Activated CD8-positive, alpha-beta T cell treated with anti-CD3 and anti-CD28 coated beads, Interleukin-2, amount 10 ng/mL, durations not matched to agents 7 days and 5 days (primary cell): ENCODE measurements at places on chromosomes 3 and 15.
A peak's percentile ranks its signal among the peaks of the same experiment; 100 is the strongest.

DNA sequence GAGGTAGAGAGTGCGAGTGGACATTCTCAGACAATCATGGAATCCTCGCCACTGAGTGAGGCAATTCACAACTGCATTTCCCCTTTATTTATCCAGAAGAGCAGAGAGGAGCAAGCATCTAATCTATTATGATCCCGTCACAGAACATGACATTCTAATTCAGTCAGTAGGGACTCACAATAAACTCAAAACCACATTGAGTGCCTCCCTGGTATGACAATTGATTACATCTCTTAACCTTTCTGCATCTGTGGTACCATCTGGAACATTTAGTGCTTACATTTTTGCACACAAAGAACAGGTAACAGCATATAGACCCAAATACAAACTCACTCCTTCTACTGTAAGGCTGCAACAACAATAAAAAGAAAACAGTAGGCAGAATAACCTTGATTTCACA, 517.2 kb downstream of the GBE1 start:
- no peak overlapping the region for H3K4me3 ChIP-seq
- DNase-seq, result no peak
- no peaks in the 10 kb centered on the region for H3K27me3 ChIP-seq
- no peak overlapping the region for H3K27ac ChIP-seq
- no peaks in the 10 kb centered on the region for H3K4me1 ChIP-seq
- no peaks in the 10 kb centered on the region for H3K36me3 ChIP-seq

DNA sequence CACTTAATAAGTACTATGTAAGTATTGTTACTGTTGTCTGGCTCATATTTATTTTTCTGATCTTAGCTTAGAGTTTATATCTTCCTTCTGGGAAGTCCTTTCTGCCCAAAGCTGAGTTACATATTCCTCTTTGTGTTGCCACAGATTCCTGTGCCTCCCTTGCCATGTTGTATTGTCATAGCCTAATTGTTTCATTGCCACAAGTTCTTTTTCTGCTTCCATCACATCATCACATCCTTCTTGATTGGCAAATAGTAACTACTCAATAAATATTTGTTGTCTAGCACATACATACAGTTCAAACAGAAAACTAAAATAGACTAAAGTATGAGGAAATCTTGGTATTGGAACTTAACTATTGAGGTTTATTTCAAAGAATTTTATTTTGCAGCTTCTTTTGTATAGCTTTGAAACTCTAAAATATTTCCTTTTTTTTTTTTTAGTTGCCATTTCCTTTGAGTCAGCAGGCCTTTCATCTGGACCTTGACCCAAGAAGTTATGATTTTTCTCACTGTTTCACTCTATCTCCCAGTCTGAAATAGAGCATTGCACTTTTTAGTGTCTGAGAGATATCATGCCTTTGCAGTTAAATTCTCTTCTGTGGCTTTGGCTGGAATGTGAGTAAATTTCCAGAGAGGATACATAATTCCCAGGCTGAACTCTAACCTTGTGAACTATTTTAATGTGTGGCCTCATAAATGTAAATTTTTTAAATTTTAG, 98.2 kb downstream of the ZNF609 start:
- H3K27me3 ChIP-seq, result no peaks in the 10 kb centered on the region
- no peak overlapping the region for H3K27ac ChIP-seq
- H3K4me3 ChIP-seq, result no peak overlapping the region
- DNase-seq, result no peak
- H3K36me3 ChIP-seq, result peaks cover 15% of the 10 kb centered on the region

DNA sequence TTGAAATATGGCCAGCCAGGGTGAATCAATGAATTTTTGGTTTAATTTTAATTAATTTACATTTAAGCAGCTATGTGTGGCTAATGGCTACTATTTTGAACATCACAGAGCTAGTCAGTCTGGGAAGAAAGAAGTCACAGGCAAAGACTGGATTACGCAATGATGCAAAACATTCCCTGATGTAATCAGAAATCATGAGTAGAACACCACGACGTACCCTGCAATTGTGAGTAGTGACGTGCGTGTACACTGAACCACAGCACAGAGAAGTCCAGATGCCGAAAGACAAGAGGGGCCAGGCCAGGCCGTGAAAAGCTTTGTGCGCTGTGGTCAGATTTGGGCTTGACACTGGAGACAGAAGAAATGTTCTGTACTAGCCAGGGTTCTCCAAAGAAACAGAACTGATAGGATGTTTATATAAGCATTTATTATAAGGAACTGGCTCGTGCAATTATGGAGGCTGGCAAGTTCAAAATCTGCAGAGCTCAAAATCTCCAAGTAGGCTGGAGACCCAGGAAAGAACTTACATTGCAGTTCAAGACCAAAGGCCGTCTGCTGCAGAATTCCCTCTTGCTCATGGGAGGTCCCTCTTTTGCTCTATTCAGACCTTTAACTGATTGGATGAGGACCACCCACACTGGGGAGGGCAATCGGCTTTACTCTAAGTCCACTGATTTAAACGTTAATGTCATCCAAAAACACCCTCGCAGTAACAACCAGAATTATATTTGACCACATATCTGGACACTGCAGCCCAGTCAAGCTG, 44.6 kb downstream of the SH3BP5 start:
- peaks cover 16% of the 10 kb centered on the region for H3K27me3 ChIP-seq
- H3K4me3 ChIP-seq, result no peak overlapping the region
- H3K4me1 ChIP-seq, result peaks cover 41% of the 10 kb centered on the region
- DNase-seq, result no peak
- no peak overlapping the region for H3K27ac ChIP-seq

DNA sequence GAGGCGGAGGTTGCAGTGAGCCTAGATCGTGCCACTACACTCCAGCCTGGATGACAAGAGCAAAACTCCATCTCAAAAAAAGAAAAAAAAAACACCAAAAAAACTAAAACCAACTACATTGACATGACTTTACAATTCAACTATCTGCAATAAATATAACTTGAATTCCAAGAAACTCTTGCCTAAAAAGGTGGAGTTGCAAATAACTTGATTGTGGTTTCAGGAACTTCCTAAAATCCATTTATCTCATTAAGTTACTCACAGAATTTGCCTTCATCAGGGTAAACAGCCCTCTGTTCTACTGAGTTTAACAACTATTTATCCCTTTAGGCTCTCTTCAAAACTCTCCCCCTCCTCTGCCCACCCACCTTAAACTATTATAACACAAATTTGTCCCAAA, 2.7 kb upstream of the MAPK6 start:
- DNase-seq, result no peak
- H3K27ac ChIP-seq, result no peak overlapping the region

GRCh38 chr3:90040554-90040953, 933.1 kb downstream of the EPHA3 start:
- H3K4me1 ChIP-seq, result no peaks in the 10 kb centered on the region
- H3K36me3 ChIP-seq, result no peaks in the 10 kb centered on the region
- no peak for DNase-seq
- H3K4me3 ChIP-seq, result no peak overlapping the region
- H3K27me3 ChIP-seq, result no peaks in the 10 kb centered on the region
- no peak overlapping the region for H3K27ac ChIP-seq

DNA sequence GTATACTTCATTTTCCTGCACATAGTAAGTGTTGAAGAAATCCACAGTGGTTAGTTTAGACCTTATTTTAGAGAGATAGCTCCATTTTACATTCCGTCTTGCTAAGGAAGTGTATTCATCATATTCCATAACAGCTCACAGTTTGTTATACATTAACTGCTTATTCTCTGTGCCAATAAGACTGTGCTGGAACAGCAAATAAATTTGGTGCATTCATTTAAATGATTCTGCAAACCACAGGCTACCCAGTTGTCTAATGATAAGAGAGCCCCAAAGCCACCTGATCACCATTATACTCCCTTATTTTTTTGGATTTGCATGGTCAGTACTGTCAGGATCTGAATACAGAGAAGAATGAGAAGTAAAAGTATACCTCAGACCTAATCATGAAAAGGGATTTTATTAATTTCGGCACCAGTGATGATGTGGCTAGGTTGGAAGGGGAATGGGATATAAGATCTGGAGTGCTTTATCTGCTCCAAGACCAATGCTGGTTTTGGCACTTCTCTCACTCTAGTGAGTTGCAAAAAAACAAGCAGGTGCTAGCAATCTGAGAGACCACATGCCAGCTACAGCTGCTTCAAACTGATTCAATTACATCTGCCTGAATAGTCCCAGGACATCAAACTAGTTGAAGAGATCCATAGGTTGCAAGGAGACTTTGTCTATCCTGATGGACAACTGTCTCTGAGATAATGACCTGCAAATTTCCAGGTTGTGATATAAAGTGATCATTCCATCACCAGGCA, 254.8 kb downstream of the ZBTB20 start:
- H3K27me3 ChIP-seq, result no peaks in the 10 kb centered on the region
- no peaks in the 10 kb centered on the region for H3K4me1 ChIP-seq
- H3K27ac ChIP-seq, result no peak overlapping the region
- no peak for DNase-seq
- H3K4me3 ChIP-seq, result no peak overlapping the region

- peaks cover 19% of the 10 kb centered on the region for H3K4me1 ChIP-seq
- H3K27ac ChIP-seq, result no peak overlapping the region
- no peak overlapping the region for H3K4me3 ChIP-seq
- no peaks in the 10 kb centered on the region for H3K27me3 ChIP-seq
Observed at GRCh38 chr15:66943456-66944095, 121.8 kb upstream of the SMAD3 start.

GRCh38 chr3:183879243-183879642, 5.4 kb downstream of the PARL start:
- H3K27me3 ChIP-seq, result no peaks in the 10 kb centered on the region
- H3K4me3 ChIP-seq, result no peak overlapping the region
- DNase-seq, result no peak
- no peak overlapping the region for H3K27ac ChIP-seq

DNA sequence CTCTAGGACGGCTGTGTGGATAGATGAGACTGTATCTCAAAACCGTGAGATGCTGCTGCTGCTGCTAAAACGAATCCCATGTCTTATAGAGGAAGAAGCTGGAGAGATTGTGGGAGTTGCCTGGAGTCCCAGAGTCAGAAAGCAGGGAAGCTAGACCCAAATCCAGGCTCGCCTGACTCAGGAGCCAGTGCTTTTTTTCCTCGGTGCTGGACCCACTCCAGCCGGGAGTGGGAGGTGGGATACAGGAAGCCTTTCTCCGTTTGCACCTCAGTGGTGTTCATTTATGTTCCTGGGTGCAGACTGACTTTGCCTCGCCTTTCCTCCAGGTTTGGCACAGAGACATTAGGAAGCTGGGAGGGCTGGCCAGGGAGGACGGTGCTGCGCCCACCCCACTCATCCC, 150.9 kb upstream of the LINGO1 start:
- H3K4me1 ChIP-seq, result no peaks in the 10 kb centered on the region
- no peaks in the 10 kb centered on the region for H3K27me3 ChIP-seq
- H3K36me3 ChIP-seq, result no peaks in the 10 kb centered on the region
- no peak overlapping the region for H3K27ac ChIP-seq

DNA sequence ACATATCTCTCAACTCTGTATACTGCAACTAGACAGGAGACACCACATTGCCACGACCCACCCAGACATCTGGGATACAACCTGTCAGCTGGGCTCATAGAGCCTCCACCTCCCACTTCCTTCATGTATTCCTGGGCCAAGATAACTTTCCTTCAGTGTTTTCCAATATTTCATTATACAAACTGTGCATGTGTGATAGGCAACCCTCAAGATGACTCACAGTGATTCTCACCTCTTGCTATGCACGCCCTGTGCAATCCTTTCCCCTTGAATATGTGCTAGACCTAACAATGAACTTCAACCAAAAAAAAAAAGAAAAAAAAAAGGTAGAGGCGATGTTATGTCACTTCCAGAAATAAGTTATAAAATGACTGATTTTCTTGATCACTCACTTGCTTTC, 138.0 kb upstream of the ALCAM start:
- no peaks in the 10 kb centered on the region for H3K36me3 ChIP-seq
- no peak for DNase-seq
- H3K27ac ChIP-seq, result no peak overlapping the region
- H3K4me3 ChIP-seq, result no peak overlapping the region
- no peaks in the 10 kb centered on the region for H3K4me1 ChIP-seq

DNA sequence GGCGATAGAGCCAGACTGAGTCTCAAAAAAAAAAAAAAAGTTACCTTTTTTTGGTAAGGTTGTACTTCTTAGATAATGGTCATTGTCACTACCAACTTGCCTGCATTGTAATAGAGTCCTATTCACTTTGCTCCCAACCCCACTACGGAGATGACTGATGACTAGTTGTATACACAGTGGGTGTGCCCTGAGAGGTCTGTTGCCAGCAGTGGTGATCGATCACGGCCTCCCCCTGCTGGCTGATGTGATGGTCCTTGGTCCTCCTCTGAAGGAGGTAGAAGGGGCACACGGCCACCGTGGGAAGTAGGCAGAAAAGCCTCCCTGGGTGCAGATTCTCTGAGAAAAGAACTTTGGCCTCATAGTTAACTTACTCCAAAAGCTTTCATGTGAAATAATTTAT, 10.7 kb downstream of the GCNT3 start:
- no peak overlapping the region for H3K27ac ChIP-seq
- H3K4me3 ChIP-seq, result no peak overlapping the region
- peak; percentile 64 for DNase-seq
- no peaks in the 10 kb centered on the region for H3K4me1 ChIP-seq
- no peaks in the 10 kb centered on the region for H3K36me3 ChIP-seq
